ENCODE measurements at places on chromosomes 4 and X. TPM values are rescaled to one million over a fixed set of nuclear protein-coding genes. Genes with fewer than 3 reads are reported as not detected.

- no peak for DNase-seq
Measured at GRCh38 chr4:6472008-6472386, 417 bp downstream of the PPP2R2C start.

- no peak for DNase-seq
Measured at GRCh38 chr4:108833046-108833445, 70.2 kb upstream of the ETNPPL start.

- DNase-seq = no peak
Measured at GRCh38 chrX:41288641-41289040, 45.3 kb upstream of the DDX3X start.

- no peak for DNase-seq
Measured at GRCh38 chr4:153502584-153502983, 36.4 kb downstream of the TMEM131L start.

IRS4 gene
- 0.11 TPM for total RNA-seq

Measured in heart left ventricle (tissue), 16 donors.